Purkinje cell (primary cell): ENCODE measurements at places on chromosomes 16 and 17. TPM values are rescaled to one million over a fixed set of nuclear protein-coding genes. Genes with fewer than 3 reads are reported as not detected.

The TEKT1 gene
- polyA plus RNA-seq = not detected in 2 replicates

The CDRT15L2 gene
- polyA plus RNA-seq = 0.77 TPM in 1 of 2 replicates, not detected in the other

The MYH8 gene
- not detected in 2 replicates for polyA plus RNA-seq

The G6PC3 gene
- 57.5 and 128 TPM in 2 replicates for polyA plus RNA-seq

The MYH1 gene
- polyA plus RNA-seq = not detected in 2 replicates

The FBXW10 gene
- 0.28 TPM in 1 of 2 replicates, not detected in the other for polyA plus RNA-seq

The CACNG1 gene
- polyA plus RNA-seq = not detected in 2 replicates

The FKBP10 gene
- polyA plus RNA-seq = 0.62 and 0.63 TPM in 2 replicates

The HOXB13 gene
- polyA plus RNA-seq = not detected in 2 replicates

The MLYCD gene
- 0.76 and 3.3 TPM in 2 replicates for polyA plus RNA-seq

The PLD2 gene
- 1.2 and 1.6 TPM in 2 replicates for polyA plus RNA-seq

The MT1E gene
- 34.2 and 49.3 TPM in 2 replicates for polyA plus RNA-seq

The PLD6 gene
- 5.0 and 6.9 TPM in 2 replicates for polyA plus RNA-seq

The COX6A2 gene
- 2.4 and 2.8 TPM in 2 replicates for polyA plus RNA-seq

The RNF40 gene
- polyA plus RNA-seq = 21.7 and 28.7 TPM in 2 replicates

The TPSAB1 gene
- polyA plus RNA-seq = not detected in 2 replicates

The TMC7 gene
- 0.19 and 0.60 TPM in 2 replicates for polyA plus RNA-seq

The CRYM gene
- polyA plus RNA-seq = 3.5 and 73.7 TPM in 2 replicates

The C16orf95 gene
- polyA plus RNA-seq = 1.6 and 2.4 TPM in 2 replicates

The C16orf96 gene
- polyA plus RNA-seq = not detected in 2 replicates

The C17orf78 gene
- polyA plus RNA-seq = not detected in 2 replicates

The ITGAL gene
- not detected in 2 replicates for polyA plus RNA-seq

The MYO15A gene
- polyA plus RNA-seq = 0.70 and 1.0 TPM in 2 replicates

The NEUROD2 gene
- 0.36 and 2.9 TPM in 2 replicates for polyA plus RNA-seq

The SLC7A5 gene
- polyA plus RNA-seq = 1.2 and 1.6 TPM in 2 replicates

The TMIGD1 gene
- not detected in 2 replicates for polyA plus RNA-seq

The SCGB1C2 gene
- polyA plus RNA-seq = not detected in 2 replicates

The PABPN1L gene
- polyA plus RNA-seq = not detected in 2 replicates

The HCRT gene
- not detected in 2 replicates for polyA plus RNA-seq

The STAT5A gene
- polyA plus RNA-seq = not detected in 2 replicates

The CDH13 gene
- polyA plus RNA-seq = 7.3 TPM in 1 of 2 replicates, not detected in the other

The PIPOX gene
- 2.9 and 5.3 TPM in 2 replicates for polyA plus RNA-seq

The TP53TG3 gene
- polyA plus RNA-seq = not detected in 2 replicates

The ZSCAN10 gene
- not detected in 2 replicates for polyA plus RNA-seq

The PYDC1 gene
- polyA plus RNA-seq = 0.94 and 1.6 TPM in 2 replicates

The GPATCH8 gene
- 20.3 and 23.5 TPM in 2 replicates for polyA plus RNA-seq

The TBC1D3H gene
- 0.18 TPM in 1 of 2 replicates, not detected in the other for polyA plus RNA-seq

The RNF213 gene
- polyA plus RNA-seq = 2.6 and 2.9 TPM in 2 replicates

The JPH3 gene
- 0.98 TPM in 1 of 2 replicates, not detected in the other for polyA plus RNA-seq

The CMTM2 gene
- not detected in 2 replicates for polyA plus RNA-seq

The TBC1D3I gene
- polyA plus RNA-seq = 0.13 TPM in 1 of 2 replicates, not detected in the other

The CRYBA1 gene
- polyA plus RNA-seq = 0.55 TPM in 1 of 2 replicates, not detected in the other

The RNF112 gene
- 12.4 and 12.7 TPM in 2 replicates for polyA plus RNA-seq

The RHBDL1 gene
- polyA plus RNA-seq = 0.89 and 2.3 TPM in 2 replicates

The TNFRSF17 gene
- polyA plus RNA-seq = 6.6 and 15.0 TPM in 2 replicates

The HYDIN gene
- 0.80 and 1.9 TPM in 2 replicates for polyA plus RNA-seq

The IRX5 gene
- 1.2 TPM in 2 replicates for polyA plus RNA-seq

The C17orf113 gene
- polyA plus RNA-seq = 0.91 and 2.4 TPM in 2 replicates

The KREMEN2 gene
- polyA plus RNA-seq = not detected in 2 replicates

The TEKT3 gene
- 0.92 and 5.4 TPM in 2 replicates for polyA plus RNA-seq

The KRTAP4-6 gene
- polyA plus RNA-seq = not detected in 2 replicates

The TPPP3 gene
- 55.4 and 88.4 TPM in 2 replicates for polyA plus RNA-seq
